Stimulated activated CD8-positive, alpha-beta memory T cell treated with anti-CD3 and anti-CD28 coated beads, Interleukin-2, amount 100 ng/mL, for 1 hour (primary cell): ENCODE measurements at places on chromosomes 11 and 22.
A peak's percentile ranks its signal among the peaks of the same experiment; 100 is the strongest.

DNA sequence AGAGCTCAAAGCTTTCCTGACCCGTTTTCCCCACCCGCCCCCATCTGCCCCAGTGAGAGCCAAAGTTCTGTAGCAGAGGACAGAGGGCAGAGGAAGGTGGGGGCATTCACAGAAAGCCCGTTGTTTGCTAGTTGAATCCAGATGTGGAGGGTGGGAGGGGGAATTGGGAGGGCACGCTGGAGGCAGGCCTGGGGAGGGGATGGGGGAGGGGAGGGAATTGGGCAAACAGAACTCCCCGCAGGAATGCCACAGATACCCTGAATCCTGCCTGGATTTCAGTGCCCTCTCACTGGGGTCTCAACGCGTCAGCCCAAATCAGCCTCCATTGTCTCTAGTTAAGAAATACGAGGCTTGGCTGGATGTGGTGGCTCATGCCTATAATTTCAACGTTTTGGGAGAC, 12.9 kb upstream of the OAF start:
- DNase-seq, result no peak

DNA sequence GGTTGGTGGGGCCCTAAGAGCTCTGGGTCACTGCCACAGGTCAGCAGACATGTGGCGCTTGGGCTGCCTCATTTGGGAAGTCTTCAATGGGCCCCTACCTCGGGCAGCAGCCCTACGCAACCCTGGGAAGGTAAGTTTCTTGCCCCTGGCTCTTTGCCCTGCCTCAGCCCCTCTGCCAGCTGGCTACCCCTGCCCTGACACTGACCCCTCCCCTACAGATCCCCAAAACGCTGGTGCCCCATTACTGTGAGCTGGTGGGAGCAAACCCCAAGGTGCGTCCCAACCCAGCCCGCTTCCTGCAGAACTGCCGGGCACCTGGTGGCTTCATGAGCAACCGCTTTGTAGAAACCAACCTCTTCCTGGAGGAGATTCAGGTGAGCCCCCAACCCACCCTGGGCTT, 1.9 kb downstream of the SCYL1 start:
- DNase-seq, result no peak

DNA sequence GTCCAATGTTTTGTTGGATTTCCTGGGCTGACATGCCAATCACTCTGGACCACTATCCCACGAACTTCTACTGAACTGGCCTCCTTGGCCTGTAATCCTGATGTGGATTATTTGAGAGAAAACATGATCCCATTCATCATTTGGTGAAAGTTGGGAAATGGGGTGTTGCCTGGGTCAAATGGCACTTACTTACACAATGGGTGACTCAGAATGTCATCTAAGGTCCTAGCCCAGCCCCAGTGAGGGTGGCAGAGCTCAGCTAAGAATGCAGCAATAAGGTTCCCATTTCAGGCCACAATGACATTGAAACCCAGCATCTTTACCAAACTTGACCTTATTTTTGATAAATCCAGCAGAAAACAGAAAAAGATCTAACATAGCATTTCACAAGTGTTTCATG, 8.0 kb upstream of the DSCAML1 start:
- DNase-seq, result no peak

GRCh38 chr11:62905927-62906531, 15.1 kb downstream of the CHRM1 start:
- peak; percentile 64 for DNase-seq

DNA sequence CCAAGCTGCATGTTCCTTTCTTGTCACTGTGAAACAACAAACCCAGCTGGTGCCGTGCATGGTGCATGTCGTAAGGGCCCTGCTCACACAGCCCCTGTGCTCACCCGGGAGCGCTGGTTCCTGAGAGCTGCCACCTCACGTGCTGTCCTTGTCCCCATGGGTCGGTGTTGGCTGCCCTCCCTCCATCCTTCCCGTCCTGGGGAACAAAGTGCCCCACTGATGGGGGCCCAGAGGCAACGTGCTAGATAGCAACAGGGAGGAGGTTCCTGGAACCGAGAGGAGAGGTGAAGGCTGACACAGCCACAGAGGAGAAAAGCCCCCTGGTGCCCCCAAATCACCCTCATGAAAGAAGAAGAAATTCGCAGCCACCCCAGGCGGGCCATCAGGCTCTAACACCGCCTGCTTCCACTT, 56.6 kb upstream of the SLC22A12 start:
- no peak for DNase-seq

GRCh38 chr11:60348116-60348515, 21.1 kb downstream of the MS4A6E start:
- no peak for DNase-seq

GRCh38 chr11:3753110-3753509, 44.2 kb downstream of the NUP98 start:
- DNase-seq, result no peak

GRCh38 chr11:70111269-70112016, 33.3 kb downstream of the ANO1 start:
- no peak for DNase-seq

- DNase-seq, result no peak
These were observed 8.2 kb downstream of the WEE1 start for GRCh38 chr11:9581556-9582161.

DNA sequence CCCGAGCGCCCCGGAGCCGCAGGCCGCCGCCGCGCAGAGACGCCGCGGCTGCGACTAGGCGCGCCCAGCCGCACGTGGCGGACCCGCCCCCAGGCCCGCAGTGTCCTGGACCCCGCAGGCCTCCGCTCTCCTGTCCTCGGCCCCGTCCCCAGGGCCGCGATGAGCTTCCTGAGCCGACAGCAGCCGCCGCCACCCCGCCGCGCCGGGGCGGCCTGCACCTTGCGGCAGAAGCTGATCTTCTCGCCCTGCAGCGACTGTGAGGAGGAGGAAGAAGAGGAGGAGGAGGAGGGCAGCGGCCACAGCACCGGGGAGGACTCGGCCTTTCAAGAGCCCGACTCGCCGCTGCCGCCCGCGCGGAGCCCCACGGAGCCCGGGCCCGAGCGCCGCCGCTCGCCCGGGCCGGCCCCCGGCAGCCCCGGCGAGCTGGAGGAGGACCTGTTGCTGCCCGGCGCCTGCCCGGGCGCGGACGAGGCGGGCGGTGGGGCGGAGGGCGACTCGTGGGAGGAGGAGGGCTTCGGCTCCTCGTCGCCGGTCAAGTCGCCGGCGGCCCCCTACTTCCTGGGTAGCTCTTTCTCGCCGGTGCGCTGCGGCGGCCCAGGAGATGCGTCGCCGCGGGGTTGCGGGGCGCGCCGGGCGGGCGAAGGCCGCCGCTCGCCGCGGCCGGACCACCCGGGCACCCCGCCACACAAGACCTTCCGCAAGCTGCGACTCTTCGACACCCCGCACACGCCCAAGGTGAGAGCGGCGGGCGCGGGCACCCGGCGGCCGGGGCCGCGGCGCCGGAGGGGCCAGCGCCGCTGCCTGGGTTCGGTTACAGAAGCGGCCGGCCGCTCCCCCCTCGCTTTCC, 528 bp downstream of the WEE1 start:
- no peak for DNase-seq

DNA sequence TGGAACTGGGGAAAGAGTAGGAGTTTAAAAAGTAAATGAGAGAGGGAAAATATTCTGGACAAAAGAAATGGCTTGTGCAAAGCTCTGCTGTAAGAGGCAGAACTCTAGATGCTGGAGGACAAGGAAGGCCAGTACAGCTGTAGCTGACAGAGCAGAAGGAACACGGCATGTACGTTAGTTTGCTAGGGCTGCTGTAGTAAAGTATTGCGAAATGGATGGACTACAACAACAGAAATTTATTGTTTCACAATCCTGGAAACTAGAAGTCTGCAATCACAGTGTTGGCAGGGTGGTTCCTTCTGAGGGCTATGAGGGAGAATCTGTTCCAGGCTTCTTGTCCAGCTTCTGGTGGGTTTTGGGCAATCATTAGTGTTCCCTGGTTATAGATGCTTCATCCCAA, 454.4 kb downstream of the NTM start:
- no peak for DNase-seq

- no peak for DNase-seq
These were observed 396.9 kb upstream of the SYN3 start for GRCh38 chr22:33455036-33455435.

DNA sequence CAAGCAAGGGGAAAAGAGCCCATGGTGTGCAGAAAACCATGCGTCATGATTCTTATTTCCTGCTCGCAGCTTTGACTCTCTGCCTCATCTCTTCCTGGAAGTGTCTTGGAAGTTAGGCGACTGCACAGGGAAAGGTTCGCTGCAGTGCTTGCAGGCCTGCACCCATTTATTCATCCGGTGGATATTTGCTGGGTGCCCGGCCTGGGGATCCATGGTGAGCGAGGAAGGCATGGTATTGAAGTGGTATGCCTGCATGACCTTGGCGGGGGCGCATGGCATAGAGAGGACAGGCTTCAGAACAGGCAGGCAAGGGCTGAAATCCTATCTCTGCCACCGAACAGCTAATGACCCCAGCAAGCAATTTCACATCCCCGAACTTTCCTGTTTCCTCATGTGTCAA, 40.6 kb downstream of the FAM83F start:
- no peak for DNase-seq

- no peak for DNase-seq
These were observed 11.4 kb upstream of the SEC14L3 start for GRCh38 chr22:30483169-30483568.

DNA sequence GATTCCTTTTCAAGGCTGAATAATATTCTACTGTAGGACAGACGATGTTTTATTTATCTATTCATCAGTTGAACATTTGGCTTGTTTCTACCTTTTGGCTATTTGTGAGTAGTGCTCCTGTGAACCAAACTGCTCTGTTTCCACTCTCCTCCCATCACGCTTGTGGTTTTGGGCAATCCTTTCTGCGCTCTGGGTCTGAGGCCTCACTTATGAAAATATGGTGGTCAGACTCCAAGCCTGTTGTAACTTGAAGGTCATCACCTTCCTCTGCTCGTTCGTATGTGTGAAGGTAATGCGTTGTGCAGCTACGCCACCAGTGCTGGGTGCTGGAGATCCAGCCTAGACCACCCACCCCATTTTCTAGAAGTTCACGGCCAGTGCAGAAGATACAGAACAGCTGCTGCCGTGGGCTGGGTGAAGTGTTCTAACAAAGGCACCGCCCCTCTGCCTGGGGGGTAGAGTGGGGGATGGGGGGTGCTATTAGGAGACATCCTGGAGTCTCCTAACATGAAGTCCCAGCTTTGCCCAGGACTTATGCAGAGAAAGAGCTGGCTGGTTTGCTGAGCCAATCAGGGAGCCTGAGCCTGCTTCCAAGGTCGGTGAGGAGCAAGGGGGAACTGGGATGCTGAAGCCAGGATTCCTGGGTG, 21.0 kb downstream of the PTPN5 start:
- no peak for DNase-seq

DNA sequence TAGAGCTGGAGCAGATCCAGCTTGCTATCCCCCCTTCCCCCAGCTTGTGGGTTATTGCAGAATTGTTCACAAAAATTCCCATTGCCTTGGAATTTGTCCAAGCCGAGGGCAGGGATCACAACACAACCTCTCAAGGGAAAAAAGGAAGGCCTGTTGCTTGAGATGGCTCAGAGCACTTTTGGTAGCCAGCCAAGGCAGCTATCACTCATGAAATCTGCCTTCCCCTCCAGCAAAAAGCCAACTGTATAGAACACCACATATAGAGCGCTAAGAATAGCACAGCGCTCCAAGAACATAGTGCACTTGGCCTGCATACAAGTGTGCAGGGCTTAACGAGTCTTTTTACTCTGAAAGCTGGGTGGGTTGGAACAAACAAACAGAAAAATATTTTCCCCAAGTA, 46.2 kb downstream of the FAM83F start:
- DNase-seq, result no peak

DNA sequence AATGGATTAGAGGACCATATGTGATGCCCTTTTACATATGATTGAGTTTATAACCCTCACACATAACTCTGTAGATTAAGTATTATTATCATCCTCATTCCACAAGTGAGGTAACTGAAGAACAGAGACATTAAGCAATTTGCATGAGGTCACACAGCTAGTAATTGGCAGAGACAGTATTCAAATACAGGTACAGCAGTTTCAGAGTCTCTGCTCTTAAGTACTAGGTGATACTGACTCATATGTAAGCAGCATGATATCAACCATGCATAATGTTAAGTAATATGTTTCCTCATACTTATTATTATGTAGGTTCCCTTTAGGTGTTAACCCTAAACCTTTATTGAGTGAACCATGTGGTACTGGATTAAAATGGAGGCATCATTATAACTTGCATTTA, 1562.4 kb upstream of the RAG2 start:
- no peak for DNase-seq

- no peak for DNase-seq
These were observed 101.4 kb upstream of the MTNR1B start for GRCh38 chr11:92867913-92868619.

- DNase-seq, result no peak
These were observed 22.0 kb upstream of the ZC3H12C start for GRCh38 chr11:110071197-110071596.
